ENCODE measurements at places on chromosomes 13 and 19.

- no peak for DNase-seq
Measured at GRCh38 chr13:96053003-96053703, at the start of gene UGGT2. UGGT2 (minus strand) TSS chr13:96053401; CDS start chr13:96053312, 89 bp downstream.

GRCh38 chr13:112705286-112705685 lies 15.4 kb downstream of the ATP11A start:
- DNase-seq, result no peak

- DNase-seq, result no peak
Measured at GRCh38 chr13:45196622-45197021, 4.2 kb downstream of the KCTD4 start.

GRCh38 chr13:40228496-40228895 lies 437.9 kb downstream of the FOXO1 start:
- no peak for DNase-seq

DNA sequence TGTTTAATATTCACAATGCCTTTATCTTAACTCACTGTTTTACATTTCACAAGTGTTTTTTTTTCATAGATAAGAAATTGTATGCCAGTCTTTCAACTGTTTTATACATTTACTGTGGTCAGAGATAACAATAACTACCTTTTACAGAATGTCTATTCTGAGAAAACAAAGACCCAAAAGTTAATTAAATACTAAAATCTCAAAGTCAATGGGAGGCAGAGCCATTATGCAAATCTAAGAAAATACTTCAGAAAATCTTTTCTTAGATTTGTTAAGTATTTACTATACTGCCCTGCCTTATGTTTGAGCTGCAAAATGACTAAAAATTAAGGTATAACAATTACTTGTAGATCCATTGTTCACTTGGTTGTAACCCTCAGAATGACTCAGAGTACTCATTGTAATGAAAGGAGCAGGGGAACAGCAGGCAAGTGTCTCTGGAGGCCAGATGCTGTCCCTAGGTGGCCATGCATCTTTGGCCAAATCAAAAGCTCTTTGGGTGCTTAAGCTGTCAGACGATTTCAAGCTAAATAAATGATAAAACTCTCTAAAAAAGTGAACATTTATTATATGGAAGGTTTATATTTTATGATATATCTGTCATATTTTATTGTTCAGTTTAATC lies 770.1 kb upstream of the PCDH20 start:
- no peak for DNase-seq

DNA sequence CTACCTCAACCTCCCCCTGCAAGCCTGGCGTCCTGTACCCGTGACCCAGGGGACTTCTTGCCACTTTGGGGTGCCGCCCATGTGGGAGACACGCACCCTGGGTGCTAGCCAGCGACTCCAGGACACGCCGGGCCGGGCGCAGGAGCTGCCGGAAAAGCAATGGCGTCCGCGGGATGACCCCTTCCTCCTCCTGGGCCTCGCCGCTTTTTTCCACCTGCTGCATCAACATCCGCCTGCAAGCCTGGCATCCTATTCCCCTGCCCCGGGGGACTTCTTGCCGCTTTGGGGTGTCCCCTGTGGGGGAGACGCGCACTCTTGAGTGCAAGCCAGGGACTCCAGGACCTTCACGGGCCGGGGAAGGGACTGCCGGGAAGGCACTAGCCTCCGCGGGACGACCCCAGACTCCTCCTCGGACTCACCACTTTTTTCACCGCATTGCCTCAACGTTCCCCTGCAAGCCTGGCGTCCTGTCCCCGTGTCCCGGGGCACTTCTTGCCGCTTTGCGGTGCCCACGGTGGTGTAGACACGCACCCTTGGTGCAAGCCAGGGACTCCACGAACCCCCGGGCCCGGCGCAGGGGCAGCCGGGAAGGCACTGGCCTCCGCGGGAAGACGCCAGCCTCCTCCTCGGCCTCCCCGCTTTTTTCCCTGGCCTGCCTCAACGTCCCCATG lies 237.8 kb downstream of the TUBA3C start:
- DNase-seq, result no peak

GRCh38 chr13:52085421-52085820 lies 43.5 kb downstream of the NEK5 start:
- DNase-seq, result no peak

GRCh38 chr13:57874530-57874929 lies 243.0 kb downstream of the PCDH17 start:
- DNase-seq, result no peak

GRCh38 chr13:50797091-50797490 lies 46.4 kb downstream of the DLEU7 start:
- DNase-seq, result no peak

GRCh38 chr19:29668746-29669609 lies 3.7 kb downstream of the PLEKHF1 start:
- no peak for DNase-seq

- DNase-seq, result no peak
Measured at GRCh38 chr13:95083758-95084157, 217.5 kb downstream of the ABCC4 start.

DNA sequence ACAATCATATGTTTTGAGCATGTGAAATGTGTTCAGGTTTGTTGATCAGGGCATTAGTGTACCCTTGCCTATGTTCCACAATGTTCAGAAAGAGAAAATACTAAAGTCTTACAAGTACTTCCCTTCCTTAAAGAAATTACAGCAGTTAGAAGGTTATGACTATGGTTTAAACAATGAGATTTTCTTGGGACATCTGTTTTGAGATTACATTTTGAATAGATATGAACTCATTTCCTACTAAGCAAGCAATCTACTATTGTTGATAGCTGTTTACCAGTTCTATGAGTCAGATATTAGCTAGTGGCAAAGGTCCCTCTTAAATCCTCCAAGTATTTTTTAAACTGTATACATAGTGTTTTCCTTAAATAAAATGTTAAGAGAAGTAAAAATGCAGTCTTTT lies 241.3 kb downstream of the DACH1 start:
- DNase-seq, result no peak

GRCh38 chr19:34618410-34618809 lies 58.5 kb downstream of the SCGB2B2 start:
- no peak for DNase-seq
